SK-N-SH (cell line): ENCODE measurements at places on chromosomes 6 and 20. TPM values are rescaled to one million over a fixed set of nuclear protein-coding genes. Genes with fewer than 3 reads are reported as not detected.

KDM1B gene
- 9.4 and 11.7 TPM in 2 replicates for polyA plus RNA-seq

GJA10 gene
- not detected in 2 replicates for polyA plus RNA-seq

SLC4A11 gene
- 1.6 and 2.7 TPM in 2 replicates for polyA plus RNA-seq

MYLK4 gene
- 0.16 and 0.18 TPM in 2 replicates for polyA plus RNA-seq

LRFN2 gene
- 0.02 and 0.13 TPM in 2 replicates for polyA plus RNA-seq

LY6G6C gene
- 0.08 TPM in 1 of 2 replicates, not detected in the other for polyA plus RNA-seq
